ENCODE measurements at places on chromosomes 4 and X.

DNA sequence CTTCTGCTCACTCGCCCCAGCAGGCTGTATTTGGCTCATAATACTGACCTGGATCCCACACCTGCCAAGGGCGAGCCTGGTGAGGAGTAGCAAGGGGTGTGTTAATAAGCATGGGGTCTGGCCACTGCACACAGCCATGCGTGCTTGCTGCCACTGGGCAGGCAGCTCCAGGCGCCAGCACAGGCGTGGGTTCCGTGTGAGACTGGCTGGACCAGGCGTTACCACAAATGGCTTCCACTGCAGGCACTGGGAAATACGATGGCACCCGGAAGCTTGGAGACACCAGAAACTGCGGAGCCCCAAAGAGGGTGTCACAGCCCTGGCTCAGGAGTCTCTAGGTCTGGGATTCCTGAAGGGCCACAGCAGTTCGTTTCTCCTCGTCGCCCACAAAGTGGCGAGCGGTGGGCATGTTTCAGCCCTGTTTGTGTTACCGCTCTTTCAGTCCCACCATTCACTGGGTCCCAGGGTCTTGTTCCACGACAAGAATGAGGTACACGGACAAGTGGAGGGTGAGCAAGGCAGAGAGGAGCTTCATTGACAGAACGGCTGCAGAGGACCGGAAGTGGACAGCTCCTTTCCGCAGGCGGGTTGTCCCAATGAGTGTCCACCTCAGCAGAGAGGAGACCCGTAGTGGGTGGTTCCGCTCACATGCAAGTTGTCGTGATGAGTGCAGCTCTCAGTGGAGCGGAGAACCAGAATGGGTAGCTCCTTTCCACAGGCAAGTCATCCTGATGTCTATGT is 428.9 kb downstream of the EPHA5 start:
- DNase-seq = no peak

- DNase-seq = no peak
Measured at GRCh38 chr4:69833251-69833650, 26.7 kb downstream of the SULT1E1 start.

DNA sequence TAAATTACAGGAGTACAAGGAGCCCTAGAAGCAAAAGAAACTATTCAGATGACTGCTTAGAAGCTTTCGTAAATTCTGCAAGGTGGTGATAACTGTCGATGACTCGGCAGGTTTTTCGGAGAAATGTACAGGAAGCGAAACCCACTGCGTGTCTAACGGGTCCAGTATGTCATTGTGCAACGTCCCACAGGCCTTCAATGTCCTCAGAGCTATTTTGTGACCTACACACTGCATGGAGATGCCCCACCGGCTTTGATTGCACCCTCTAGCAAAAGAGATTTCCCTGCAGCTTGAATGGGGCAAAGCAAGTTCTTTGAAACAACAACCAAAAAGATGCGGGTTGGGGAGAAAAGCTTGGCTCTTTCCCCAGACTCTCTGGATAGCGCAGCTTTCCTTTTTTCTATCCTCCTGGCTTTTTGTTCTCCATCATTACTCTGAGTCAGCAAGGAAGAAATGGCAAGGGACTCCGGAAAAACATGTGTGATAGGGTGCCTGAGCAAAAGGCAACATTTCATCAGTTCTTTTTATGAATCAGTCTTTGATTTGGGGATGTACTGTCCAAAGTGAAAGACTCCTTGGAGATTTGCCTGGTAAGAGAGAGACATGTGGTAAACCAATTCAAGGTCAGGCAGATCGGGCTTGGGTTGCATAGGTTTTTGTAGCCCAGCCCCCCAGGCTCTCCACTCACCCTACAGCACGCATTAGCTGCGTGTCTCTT is 112.0 kb upstream of the TBL1X start:
- peak; percentile 22 for DNase-seq

GRCh38 chrX:23954396-23954795 is 46.6 kb downstream of the CXorf58 start:
- DNase-seq = no peak

DNA sequence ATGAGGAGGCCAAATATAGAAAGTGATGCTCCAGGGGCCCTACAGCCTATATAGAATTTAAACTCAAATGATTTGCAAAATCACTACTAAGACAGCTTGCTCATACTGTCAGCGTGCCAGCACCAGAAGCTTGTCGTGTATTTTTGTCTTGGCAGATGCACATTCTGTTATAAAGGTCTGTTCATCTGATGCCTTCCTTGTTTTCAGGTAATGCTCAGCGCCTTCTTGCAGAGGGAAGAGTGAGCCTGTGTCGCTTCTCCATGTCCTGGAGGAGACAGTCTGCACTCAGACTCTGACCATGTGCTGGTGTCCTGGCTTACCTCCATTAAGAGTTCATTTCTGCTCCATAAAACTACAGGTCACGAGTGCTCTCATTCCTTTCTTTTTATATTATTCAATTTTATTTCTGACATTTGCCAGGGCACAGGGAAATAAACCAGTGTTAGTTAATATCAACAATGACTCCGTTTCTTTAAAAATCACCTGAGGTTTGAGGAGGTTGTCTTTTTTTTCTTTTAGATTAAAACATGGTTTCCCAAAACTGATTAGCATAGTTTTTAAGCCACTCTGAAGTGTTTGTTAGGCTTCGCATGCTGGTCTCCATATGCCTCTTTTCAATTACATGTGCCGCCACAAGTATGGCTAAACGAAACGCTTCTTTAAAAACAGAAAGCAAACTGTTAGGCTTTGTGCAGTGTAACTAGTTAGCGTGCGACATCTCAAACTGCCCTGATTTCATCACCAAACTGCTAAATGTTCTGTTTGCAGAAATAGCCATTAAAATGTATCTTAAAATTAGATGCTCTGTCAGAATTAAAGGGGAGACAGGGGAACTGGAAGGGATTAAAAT is 215.2 kb upstream of the GK2 start:
- DNase-seq = no peak

DNA sequence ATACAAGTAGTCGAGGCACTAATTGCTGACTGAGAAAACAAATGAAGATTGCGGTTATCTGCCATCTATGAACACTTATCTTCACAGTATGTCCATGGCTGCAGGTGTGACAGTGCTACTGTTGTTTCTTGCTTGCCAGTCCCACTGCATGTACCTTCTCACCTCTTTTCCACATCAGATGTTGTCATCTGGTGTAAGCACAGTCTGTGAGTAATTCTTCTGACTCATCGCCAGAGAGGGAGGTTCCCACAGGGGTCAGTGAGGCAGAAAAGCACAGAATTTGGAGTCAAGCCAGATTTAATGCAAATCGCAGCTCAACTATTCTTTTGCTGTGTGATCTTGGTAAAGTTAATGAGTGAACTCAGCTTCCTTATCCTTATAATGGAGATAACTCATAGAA is 144.4 kb downstream of the GLRA2 start:
- no peak for DNase-seq

DNA sequence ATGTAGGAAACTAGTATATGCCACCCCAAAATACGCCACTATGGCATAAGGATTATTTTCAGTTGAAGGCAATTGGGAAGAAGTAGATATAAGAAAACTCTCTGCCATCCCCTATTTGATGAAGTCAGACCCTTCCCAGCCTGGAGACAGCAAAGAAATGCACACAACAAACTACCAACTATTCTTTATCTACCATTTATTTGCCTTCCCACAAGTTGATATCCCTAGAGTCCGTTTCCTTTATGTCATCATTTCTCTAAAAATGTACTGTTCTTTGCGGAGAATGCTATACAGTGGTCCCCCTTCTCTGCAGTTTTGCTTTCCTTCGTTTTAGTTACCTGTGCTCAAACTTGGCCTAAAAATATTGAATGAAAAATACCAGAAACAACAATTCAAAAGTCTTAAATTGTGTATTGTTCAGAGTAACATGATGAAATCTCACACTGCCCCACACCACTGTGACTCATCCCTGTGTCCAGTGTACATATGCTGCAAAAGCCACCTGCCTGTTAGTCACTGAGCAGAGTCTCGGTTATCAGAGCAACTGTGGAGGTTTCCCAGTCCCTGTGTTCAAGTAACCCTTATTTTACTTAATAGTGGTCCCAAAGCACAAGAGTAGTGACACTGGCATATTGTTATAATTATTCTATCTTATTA is 152.3 kb downstream of the WDFY3 start:
- DNase-seq = no peak

All from stimulated activated CD8-positive, alpha-beta memory T cell treated with anti-CD3 and anti-CD28 coated beads, Interleukin-2, amount 100 ng/mL, for 1 hour (primary cell).